ENCODE measurements at places on chromosomes 4 and X.

DNA sequence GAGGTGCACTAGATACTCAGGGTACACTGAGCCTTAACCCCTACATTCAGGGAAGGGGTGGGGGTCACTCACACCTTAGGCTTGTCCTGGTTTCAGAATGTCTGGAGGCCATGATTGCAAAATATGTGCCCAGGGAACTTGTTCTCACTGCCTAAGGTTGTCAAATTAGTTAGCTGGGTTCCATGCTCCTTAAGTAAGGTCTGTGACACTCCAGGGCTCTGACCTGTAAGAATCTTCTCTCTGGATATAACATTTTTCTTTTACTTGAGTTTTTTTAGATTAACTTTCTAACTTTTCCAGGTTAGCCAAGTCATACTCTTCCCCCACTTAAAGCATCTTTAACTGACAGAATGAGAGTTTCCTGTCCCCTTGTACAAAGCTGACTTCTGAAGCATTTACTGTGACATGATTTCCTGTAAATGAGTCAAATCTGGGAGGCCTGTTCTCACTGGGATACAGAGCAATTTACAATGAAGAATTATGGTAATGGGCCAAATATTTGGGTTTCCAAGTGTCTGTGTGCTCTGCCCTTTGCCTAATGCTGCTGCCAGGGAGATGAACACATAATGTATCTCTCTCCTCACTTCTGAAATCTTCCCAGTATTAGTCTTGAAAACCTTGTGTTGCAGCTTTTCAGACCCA lies 101.7 kb downstream of the GATB start:
- DNase-seq = no peak

DNA sequence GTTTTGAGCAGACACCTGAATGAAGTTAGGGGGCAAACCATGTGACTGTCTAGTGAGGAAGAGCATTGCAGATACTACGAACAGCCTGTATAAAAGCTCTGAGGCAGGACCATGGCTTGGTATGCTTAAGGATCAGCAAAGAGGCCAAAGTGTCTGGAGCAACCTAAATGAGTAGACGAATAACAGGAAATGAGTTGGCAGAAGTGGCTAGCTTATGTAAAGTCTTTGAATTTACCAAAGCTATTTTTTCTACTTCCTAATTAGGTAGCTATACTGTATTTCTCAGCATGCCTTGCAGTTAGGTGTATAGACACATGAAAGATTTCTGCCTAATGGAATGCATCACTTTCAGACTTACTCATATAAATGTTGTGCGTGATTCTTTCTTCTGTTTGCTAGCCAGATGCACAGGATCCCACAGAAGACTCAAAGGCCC lies 9.3 kb upstream of the GPRIN3 start:
- DNase-seq = no peak

DNA sequence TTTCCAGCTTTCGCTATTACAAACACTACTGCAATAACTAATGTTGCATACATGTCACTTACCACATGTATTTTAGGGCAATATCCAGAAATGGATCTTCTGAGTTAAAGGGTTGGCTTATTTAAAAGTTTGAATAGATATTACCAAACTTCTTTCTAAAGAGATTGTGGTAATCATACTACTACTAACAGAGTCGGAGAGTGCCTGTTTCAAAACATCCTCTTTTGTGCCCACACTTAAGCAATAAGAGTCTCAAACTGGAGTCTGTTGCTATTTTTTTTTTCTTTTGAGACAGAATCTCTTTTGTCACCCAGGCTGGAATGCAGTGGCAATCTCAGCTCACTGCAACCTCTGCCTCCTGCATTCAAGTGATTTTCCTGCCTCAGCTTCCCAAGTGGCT lies 35.8 kb downstream of the FGFBP1 start:
- no peak for DNase-seq

DNA sequence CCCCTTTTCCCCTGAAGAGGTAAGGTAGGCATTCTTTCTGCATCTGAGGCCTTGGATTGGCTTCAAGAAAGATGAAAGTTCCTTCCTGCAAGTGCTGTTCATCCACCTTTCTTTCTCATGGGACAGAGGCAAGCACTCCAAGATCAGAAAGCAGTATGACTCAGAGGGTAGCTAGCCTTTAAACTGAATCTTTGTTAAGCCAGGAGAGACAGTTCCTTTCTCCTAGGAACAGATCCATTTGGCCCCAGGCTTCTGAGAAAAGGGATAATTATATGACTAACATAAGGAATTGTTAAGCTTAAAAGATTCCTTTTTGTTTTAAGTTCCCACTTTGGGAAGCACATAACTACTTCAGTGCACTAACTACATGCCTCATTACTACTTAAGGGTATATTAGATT lies 192.0 kb downstream of the PPP3CA start:
- no peak for DNase-seq

GRCh38 chr4:32136081-32136787 lies 1416.1 kb downstream of the PCDH7 start:
- no peak for DNase-seq

- DNase-seq = no peak
Observed at GRCh38 chr4:147747787-147748454, 16.0 kb downstream of the ARHGAP10 start.

GRCh38 chr4:172553216-172553615 lies 615.4 kb upstream of the GALNT7 start:
- no peak for DNase-seq

DNA sequence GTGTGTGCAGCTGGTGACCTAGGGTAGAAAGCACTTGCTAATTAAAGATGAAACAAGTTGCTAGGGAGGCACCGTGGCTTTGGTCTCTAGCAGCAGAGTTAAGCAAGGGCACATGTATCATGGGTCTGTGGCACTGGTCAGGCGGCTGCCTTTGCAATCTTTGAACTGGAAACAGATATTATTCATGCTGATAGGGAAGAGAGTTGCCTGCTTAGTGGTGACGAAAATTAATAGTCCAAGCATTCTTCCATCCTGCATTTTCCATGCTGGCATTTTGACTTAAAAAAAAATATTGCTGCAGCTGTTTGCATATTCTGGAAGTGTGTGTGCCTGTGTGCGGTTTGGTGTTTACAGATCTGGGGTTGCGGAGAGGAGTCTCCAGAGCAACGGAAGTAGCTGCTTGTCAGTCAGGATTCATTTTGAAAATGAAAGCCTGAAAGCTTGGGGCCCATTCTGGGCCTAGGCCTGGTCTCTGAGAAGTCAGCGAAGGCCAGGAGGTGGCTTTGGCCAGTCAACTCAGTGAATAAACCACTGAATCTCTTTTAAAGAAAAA lies 2.3 kb upstream of the SOWAHD start:
- no peak for DNase-seq

- DNase-seq = no peak
Observed at GRCh38 chrX:51862920-51863319, 30.5 kb upstream of the MAGED1 start.

DNA sequence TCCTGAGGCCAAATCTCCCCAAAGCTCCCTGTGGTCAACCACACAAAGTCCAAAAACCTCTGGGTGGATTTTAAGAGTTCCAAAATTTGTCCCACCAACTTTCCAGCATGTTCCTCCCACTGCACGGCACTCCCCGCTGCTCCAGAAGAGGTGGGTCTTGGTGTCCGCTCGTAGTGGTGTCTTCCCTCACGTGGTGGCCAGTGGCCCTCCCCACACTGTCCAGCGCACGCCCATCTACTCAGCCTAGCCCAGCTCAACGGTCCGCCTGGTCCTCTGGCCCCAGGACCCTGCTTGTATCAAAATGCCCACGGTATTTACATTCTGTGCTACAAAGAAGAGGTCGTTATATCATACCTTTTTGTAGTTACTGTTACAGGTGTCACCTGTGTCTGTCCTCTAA lies 83.5 kb downstream of the NSUN7 start:
- no peak for DNase-seq

- no peak for DNase-seq
Observed at GRCh38 chr4:158775091-158775651, 6.3 kb downstream of the FNIP2 start.

DNA sequence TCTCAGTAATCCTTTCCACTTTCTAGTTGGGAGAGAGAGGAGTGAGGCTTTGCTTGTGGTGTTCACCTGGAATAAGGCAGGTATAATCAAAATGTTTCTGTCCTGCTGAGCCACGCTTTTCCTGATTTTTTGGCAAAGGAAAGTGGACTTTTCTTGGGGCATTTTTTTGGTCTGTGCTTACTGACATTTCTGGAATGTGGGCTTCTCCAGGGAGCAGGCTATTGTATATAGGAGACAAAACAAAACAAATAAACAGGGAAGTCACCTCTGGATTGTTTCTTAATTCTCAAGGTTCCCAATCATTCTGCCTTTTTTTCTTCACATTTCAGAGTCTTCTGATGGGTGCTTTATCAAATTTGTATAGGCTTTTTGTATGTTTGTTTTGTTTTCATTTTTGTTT lies 25.7 kb upstream of the RP2 start:
- DNase-seq = no peak

DNA sequence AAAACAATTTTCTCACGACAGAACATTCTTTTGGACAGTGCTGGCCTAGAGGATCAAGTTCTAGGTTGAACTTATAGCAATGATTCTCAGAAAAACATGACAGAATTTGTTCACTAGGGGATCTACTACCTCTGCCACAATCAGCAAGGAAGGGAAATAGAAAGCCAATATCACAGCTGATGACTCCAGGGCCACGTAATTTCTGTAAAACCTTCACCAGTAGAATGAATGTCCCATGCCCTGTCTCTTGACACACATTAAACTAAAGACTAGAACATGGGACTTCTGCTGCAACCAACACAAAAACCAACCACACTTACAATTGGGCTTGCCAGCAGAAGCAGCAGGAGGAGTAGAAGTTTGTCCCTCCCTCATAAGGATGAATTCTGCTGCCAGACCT lies 86.0 kb upstream of the NPFFR2 start:
- DNase-seq = no peak

- DNase-seq = no peak
Observed at GRCh38 chrX:112368371-112368770, 285.8 kb upstream of the TRPC5 start.

- no peak for DNase-seq
Observed at GRCh38 chrX:19879181-19879580, 8.2 kb downstream of the SH3KBP1 start.

GRCh38 chr4:42339935-42340406 lies 57.3 kb upstream of the SHISA3 start:
- DNase-seq = no peak

DNA sequence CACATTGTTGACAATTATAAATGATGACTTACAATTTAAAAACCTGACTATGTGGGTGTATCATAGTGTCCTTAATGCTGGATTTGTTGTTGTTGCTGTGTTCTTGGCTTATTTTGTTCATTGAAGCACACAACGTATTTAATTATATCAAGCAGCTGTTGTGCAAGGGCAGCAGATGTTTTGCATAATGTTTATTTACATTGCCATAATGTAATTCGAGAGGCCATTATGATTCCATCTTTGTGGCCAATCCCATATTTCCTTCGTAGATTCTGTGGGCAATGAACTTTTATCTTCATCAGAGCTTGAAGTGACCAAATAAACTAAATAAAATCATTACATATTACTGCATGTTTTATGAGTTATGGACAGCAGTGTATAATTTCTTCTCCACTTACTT lies 422.6 kb upstream of the GALNTL6 start:
- no peak for DNase-seq

GRCh38 chr4:68518889-68519288 lies 57.2 kb downstream of the UGT2B17 start:
- DNase-seq = no peak

DNA sequence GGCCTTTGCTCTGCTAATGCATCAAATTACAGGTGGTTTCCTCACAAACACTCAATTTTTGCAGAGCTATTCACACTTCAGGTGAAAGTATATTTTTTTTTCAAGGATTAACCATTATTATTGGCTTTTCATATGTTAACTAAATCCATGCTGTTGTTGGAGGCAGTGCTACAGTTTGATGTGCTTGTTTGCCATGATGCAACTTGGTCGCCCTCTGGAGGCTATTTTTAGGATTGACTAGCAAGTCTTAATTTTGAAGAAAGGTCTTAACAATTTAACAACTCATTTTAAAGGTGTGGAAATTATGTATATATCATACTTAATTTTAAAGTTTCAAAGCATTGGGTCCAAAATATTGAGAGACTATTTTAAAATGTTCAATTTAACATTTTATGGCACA lies 168.8 kb upstream of the FAM47A start:
- no peak for DNase-seq

DNA sequence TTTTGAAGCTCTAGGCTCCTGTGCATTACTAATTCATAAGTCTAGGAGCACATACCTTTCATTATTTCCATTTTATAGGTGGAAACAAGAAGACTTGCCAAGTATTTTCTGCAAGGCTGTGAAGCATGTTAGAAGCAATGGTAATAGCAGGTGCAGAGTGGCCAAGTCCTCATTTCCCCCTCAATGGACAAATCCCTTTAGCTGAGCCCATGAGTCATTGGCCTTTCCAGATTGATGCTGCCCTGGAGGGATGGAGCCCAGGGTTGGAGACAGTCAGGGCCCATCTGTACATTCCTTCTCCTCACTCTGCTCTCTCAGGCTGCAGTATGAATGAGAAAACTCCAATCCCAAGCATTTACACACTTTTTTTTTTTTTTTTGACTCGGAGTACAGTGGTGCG lies 6.6 kb downstream of the MGST2 start:
- DNase-seq = no peak

DNA sequence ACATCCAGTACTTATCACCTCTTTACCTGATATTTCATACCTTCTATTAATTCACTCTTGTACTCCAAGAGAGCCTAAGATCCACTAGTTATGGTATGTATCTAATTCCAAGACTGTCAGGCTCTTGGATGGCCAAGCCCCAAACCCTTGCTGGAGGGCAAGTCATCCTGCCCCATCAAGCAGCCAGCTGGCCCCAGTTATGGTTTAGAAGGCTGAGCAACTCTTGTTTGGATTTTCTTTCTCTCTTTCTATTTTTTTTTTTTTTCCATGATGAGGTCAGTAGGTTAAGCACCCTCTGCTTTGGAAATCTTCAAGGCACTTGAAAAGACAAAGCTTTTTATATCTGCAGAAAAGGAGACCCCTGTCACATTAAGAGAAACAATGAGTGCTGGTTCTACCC lies 10.9 kb upstream of the FGF16 start:
- no peak for DNase-seq

GRCh38 chr4:182074810-182075209 lies 168.4 kb upstream of the TENM3 start:
- DNase-seq = no peak

DNA sequence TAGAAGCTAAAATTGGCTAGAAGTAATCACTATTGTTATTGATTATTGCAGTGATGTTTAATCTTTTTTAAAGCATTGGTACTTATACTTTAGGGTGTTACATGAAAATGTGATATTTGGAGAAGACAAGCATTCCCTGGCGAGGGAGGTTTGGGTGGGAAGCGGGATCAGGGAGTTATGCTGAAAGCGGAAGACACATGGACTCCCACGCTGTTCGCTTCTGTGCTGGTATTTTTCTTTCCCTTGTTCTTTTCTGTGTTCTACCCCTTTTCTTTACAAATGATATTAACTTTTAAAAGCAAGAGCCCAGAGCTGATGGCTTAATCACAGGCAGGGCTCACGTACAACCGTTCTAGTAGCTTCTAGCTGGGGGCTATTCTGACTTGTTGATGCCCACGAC lies 61.6 kb downstream of the PHOX2B start:
- DNase-seq = no peak

GRCh38 chr4:70948665-70949260 lies 44.7 kb upstream of the DCK start:
- no peak for DNase-seq

- no peak for DNase-seq
Observed at GRCh38 chr4:32189788-32190187, 1469.6 kb downstream of the PCDH7 start.
